ENCODE measurements at places on chromosomes 2 and 18.

GRCh38 chr2:73832930-73833329 is 4.2 kb downstream of the STAMBP start:
- no peak for DNase-seq

GRCh38 chr2:207663870-207664545 is 38.8 kb upstream of the METTL21A start:
- no peak for DNase-seq

GRCh38 chr18:30404422-30404821 is 638.1 kb downstream of the DSC3 start:
- peak; percentile 1 for DNase-seq

DNA sequence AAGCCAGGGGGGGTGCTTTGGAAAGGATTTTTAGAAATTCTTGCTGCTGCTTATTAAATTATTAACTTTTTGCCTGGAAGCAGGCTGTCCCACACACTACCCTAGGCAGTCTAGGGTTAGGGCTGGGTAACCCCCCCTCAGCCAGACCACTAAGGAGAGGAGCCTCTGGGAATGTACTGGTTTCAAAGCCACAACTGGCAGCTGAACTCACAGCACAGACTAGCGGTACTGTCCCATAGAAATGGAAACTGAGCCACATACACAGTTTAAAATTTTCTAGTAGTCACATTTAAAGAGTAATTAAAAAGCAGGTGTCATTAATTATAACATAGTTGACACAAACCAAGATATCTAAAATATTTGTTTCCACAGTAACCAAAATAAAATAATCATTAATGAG is 50.1 kb downstream of the SPRED2 start:
- DNase-seq = no peak

DNA sequence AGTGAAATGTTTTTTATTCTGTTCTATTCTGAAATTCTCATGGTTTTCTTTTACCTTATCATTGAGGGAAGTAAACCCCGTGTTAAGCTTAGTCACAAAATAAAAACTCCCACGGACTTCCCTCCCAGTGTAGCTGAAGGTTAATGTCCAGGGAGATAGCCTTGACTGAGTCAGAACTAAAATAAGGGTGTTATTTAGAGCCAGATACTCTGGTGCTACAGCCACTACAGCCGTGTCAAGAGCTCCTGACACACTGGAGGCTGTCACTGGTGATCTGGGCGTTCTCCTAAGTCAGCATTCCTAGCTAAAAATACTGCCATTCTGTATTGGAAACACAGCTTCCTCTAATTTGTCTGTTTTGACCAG is 82.0 kb upstream of the RANBP2 start:
- DNase-seq = peak; percentile 57

- DNase-seq = no peak
Observed at GRCh38 chr2:221810245-221810644, 238.1 kb upstream of the EPHA4 start.

DNA sequence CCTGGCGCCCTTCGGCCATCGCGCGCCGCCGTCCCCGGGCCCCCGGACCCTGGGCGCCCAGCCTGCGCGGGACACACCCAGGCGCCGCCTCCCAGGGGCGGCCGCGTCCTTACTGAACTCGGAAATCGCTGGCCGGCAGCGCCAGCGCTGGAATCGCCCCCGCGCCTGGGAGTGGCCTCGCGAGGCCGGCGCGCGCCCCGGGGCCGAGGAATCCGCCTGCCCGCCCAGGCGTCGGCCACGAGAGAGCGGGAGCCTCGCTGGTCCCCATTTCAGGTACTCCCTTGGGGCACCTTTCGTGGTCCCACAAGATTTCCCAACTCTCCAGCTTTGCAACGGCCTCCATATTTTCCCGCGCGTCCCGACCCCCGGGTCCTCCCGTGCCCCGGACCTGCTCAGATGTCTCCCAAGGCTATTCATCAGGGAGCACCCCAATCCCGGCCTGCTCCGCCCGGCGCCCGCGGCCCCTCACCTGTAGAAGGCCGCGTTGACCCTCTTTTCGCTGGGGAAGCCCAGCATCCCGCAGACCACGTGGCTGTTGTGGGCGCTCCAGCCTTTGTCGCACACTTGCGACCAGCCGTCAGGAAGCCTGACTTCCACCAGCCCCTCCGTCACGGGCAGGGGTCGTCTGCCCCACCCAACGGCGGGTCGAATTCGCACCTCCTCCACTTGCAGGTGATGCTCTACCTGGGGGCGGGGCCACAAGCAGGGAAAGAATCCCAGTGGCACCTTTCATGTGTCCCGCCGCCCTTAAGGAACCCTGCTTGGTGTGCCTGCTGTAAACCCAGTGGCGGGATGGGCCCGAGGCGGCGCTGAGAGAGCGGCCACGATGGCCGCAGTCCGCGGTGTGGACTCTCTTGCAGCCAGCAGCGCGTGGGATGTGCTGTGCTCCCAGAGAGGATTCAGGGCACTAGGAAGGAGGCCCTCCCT is 4.6 kb downstream of the LOXL3 start:
- no peak for DNase-seq

DNA sequence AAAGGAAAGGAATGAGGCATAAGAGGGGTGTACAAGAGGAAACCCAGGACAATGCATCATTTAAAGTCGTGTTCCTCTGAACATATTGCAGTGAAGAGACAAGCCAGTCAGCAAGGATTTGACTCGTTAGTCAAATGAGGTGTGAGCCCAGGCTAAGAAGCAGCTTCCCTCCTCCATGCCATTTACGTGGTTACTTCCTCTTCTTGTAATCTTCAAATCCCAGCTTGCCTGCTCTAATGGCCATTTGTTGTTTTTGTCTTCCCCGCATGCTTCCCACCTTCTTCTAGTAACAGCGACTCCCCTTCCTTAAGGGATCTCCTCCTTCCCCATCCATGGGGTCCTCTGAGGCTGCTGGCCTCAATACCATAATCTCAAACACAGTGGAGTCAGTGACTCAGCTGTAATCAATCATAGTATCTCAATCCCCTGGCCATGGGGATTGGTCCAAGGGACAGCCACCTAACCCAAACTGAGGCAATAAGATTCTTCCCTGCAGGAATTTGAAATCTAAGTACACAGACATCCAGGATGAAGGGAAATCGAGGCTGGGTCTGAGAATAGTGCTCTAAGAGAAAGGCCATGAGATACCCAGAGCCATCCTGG is 37.6 kb downstream of the SLC14A1 start:
- DNase-seq = no peak

DNA sequence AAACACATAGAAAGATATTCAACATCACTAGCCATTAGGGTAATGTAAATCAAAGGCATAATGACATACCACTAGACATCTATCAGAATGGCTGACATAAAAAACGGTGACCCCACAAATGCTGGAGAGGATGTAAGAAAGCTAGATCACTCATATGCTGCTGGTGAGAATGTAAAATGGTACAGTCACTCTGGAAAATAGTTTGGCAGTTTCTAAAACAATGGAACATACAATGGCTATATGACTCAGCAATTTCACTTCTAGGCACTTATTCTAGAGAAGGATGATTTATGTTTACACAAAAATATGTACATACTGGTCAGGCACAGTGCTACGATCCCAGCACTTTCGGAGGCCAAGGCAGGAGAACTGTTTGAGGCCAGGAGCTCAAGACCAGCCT is 87.3 kb downstream of the COLEC12 start:
- DNase-seq = no peak

GRCh38 chr18:77133051-77133834 is 660 bp upstream of the MBP start:
- DNase-seq = no peak

GRCh38 chr18:8333961-8334360 is 275.3 kb upstream of the RAB12 start:
- no peak for DNase-seq

DNA sequence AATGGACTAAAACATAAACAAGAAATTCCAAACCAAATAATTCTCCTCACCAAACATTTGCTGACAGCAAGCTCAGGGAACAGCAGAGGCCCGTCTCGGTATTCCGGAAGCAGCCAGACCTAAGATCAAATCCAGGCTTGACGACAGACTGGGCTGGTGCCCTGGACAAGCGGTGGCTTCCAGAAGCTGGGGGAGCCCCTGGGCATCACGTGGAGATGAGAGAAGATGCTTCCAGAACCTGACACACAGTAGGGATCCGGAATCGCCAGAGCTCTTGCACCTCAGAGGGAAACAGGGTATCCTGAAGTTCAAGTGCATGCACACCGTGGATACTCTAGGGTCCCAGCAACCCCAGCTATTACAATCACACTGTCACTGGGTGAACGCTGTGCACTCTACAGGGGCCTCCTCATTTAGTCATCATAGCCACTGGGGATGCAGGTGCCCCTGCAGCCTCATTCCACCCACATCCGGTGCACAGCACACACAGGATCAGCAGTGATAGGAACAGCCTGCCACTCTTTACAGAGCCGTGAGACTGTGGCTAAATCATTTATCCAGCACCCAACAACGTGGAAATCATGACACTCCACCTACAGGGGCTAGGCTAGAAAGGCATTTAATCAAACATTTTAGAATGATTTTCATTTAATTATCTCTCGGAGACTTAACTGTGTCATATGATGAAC is 102.6 kb downstream of the HDAC4 start:
- DNase-seq = no peak

DNA sequence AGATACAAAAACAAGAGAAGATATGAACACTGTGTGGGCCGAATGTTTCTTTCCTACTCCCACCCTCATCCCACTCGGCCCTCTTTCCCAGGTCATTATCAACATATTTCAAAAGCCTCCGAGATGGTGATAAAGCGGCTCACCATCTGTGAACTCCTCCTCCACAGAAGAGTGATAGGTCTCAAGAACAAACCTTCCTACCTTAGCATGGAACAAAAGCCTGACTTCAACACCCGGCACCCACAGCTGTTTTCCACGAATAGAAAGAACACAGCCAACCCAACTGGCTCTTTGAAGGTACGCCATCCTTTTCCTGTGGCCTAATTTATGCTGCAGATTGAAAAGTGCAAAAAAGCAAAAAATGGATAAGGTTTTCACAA is 28.8 kb downstream of the BCL2 start:
- DNase-seq = no peak

GRCh38 chr2:102520009-102520408 is 47.0 kb downstream of the SLC9A4 start:
- no peak for DNase-seq

- DNase-seq = no peak
Observed at GRCh38 chr2:150767991-150768746, 280.7 kb upstream of the RND3 start.

DNA sequence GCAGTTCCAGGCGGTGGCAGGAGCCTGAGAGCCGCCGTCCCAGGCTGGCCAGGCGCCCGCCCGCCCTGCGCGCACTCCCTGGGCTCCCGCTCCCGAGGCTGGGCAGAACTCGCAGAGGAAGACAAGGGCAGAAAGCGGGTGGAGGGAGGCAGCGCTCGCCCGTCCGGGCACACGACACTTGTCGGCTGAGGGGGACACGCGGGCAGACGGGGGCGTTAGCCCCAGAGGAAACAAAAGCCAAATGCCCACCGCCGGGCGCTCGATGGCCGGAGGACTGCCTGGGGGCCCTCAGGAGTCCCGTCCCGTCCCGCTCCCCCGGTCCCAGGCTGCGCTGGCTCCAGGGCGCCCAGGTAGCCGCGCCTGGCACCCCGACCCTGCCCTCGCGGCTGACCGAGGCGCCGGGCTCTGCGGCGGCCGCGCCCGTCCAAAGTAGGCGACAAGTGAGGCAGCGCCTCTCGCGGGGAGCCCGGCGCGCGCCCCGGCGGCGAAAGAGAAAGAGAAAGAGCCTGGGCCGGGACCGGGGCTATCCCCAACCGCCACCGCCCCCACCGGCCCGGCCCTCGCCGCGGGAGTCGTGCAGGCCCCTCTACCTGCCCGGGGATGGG is 491 bp downstream of the L3MBTL4 start:
- peak; percentile 70 for DNase-seq

- DNase-seq = peak; percentile 56
Observed at GRCh38 chr18:10476338-10476791, 21.9 kb downstream of the APCDD1 start.

DNA sequence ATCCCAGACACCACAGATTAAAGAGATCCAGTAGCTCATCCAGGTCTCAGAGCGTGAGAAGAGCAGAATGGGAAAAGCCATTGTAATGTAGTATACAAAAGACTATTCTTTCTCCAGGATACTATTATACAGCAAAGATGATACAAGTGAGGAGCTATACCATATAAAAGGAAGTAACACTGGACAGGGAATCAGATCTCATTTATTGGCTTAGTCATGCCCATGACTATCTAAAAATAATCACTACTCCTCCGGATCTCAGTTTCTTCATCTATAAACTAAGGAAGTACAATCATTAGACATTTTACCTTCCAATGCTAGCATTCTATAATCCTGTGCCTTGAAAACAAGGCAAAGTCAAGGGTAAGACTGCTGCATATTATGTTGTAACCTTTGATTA is 19.4 kb downstream of the KRCC1 start:
- no peak for DNase-seq

- no peak for DNase-seq
Observed at GRCh38 chr18:58168221-58168620, 124.2 kb downstream of the NEDD4L start.

- peak; percentile 33 for DNase-seq
Observed at GRCh38 chr2:151947813-151948165, 119.6 kb upstream of the ARL5A start.

DNA sequence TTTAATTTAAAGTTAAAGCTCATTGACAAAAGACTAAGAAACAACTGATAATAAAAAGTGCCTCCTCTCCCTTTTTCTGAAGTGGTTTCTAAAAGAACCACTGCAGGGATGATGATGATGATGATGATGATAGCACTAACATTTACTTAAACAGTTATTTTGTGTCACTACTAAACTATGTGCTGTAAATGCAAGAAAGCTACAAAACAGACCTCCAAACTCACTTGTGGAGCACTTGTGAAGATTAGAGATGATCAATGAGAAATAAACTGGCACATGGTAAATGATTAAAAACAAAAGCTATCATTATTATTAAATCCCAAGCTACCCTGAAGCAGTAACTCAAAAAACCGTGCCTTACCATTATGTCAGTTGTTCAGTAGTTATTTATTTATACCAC is 88.7 kb downstream of the SLC8A1 start:
- DNase-seq = no peak

GRCh38 chr2:192741889-192742288 is 547.2 kb upstream of the TMEFF2 start:
- DNase-seq = no peak

- DNase-seq = no peak
Observed at GRCh38 chr18:70994116-70994515, 705.3 kb downstream of the SOCS6 start.

DNA sequence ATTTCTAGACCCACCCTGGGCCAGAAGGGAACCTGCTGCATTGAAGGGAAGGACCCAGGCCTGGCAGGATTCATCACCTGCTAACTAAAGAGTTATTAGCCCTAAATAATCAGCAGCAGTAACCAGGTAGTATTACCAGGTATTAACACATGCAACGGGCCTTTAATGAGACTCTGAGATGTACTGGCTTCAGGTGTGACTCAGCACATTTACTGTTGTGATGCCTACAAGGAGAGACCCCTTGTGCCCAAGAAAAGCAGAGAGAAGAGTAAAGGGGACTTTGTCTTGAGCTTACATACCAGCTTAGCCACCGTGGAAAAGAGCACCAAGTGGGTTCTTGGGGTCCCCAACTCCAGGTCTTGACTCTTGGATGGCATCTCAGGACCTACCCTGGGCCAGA is 243.1 kb upstream of the SLC39A10 start:
- DNase-seq = no peak
